ENCODE measurements at places on chromosomes 12 and 14. TPM values are rescaled to one million over a fixed set of nuclear protein-coding genes. Genes with fewer than 3 reads are reported as not detected.

The SCNN1A gene
- total RNA-seq: 23.1 TPM

The RPGRIP1 gene
- 0.19 TPM for total RNA-seq

The SERPINA3 gene
- 8.0 TPM for total RNA-seq

The ZNF10 gene
- total RNA-seq: 24.6 TPM

The KRT72 gene
- not detected for total RNA-seq

The RILPL1 gene
- 25.4 TPM for total RNA-seq

The HOXC12 gene
- not detected for total RNA-seq

The CCDC91 gene
- 51.3 TPM for total RNA-seq

GRCh38 chr14:91496790-91497189 lies 13.3 kb downstream of the PPP4R3A start:
- no peak for DNase-seq

DNA sequence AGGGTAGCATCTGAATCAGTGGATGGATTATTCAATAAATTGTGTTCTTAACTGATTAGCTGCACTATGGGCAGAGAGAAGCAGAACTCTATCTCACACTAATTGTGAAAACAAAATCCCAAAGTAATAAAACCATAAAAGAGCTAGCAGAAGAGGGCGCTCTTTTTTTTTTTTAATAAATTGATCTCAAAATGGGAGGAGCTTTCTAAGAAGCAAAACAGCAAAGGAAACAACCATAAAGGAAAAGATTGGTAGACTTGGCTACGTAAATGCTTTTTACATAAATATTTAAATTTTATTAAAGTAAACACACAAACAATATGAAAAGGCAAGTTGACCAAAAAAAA lies 1.5 kb upstream of the TM7SF3 start:
- no peak for DNase-seq

DNA sequence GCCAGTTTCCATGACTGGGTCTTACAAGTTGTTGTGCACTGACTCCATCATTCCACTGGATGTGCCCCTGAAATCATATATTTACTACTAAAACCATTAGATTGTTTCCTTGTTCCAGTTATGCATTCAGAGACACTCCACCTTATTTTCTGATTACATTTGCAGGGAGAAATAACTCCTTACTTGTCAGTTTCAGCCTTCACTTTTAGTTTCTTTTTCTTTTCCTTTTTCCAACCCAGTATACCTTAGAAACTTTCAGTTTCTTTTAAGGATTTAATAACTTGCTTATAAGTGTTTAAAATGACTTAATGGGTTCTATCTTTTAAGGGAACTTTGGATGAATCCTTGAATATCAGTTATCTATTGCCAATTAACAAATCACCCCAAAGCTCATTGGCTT lies 39.9 kb downstream of the MRPL42 start:
- no peak for DNase-seq

DNA sequence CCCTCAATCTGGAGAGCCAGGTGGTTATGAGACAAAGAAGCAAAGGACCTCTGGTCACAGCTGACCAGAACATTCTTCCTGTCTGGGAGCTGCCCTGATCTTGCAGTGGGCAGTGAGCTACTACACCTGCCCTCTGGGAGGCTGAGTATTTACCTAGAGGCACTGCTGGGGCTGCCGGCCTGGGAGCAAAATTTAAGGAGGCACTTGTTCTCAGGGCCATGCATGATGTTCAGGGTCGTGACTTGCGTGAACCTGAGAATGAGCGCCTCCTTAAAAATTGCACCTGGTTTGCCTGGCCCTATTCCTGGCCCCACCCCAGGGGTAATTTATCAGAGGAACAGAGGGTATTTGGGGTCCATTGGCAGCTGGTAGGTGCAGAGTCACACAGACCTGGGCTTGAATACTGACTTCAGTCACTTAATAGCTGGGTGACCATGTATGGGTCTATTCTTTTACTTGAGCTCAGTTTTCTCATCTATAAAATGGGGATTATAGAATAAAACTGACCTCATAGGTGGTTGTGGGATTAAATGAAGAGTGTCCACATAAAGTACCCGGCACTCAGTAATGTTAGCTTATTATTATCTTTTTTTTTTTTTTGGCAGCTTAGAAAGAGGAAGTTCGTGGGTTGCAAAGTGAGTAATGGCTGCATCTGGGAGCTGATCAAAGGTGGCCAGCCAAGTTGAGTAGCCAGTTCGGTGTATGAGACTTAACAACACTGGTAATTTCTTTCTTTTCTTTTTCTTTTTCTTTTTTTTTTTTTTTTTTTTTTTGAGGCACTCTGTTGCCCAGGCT lies 107.4 kb upstream of the MED13L start:
- DNase-seq: no peak

- no peak for DNase-seq
Observed at GRCh38 chr12:115337693-115338543, 653.9 kb upstream of the TBX3 start.

- no peak for DNase-seq
Observed at GRCh38 chr12:85558684-85559083, 277.5 kb downstream of the RASSF9 start.

DNA sequence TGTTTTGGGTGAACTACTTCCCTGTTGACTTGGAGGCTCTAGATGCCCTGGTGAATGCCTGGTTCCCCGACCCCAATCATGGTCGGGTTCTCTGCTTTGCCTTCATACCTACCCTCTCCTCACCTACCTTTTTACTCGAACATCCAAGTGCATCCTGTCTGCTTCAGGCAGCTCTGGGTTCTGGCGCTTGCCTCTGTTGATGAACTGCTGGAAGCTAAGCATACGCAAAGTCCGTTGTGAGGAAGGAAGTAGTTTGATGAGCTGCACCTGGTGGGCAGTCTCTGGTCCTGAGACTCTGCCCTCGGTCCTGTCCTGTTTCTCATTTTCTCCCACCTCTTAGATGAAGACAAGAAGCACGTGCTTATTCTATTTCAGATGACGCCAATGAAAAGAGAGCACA lies 13.6 kb downstream of the KCNH3 start:
- no peak for DNase-seq

DNA sequence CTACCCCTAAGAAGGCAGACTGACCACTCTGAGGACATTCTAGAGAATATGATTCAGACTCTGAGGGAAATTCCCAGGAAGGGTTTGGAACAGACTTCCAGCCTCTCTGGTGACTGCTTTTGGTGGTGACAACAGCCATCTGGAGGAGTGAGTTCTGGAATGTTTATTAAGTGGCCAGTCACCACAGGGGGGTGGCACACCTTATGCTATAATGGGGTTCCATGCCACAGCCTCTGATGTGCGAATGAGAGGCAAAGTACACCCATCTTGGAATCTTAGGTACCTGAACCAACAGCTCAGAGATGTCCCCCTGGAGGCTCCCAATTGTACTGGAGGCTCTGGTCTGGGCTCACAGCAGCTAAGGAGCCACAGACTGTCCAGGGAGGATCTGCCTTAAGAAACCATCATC lies 9.5 kb upstream of the TINF2 start:
- no peak for DNase-seq

DNA sequence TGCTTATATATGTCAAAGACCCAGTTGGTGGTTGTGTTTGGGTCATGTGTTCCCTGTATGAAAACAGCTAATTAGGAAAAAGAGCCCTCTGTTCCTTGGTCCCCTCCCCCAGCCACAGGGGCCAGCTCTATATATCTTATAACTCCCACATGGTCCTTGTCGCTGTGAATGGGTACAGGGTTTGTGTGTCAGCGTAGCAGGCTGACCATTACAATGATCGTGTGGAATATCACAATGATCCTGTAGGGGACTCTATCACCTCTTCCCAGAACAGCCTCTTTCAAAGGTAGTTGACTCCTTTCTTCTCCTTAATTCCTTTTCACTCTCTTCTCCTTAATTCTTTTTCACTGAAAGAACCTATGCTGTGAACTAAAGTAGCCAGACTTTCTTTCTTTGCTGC lies 51.6 kb upstream of the RIC8B start:
- DNase-seq: no peak

DNA sequence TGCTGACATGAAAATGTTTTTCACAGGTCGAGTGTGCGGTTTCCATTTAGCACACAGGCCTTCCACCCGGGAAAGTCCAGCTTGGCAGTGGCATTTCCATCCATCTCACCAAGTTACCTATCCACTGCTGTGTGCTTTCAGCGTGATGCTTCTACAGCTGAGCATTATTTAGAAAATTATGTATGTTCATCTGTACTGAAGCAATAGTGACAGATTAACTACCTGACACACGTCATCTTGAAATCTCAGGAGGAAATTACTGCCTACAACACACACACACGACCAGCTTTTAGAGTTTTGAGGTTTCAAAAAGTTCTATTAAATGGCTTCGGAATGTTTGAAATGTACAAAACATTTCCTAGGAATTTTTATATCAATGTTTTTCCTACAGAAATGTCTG lies 39.4 kb downstream of the IFNG-AS1 start:
- no peak for DNase-seq

DNA sequence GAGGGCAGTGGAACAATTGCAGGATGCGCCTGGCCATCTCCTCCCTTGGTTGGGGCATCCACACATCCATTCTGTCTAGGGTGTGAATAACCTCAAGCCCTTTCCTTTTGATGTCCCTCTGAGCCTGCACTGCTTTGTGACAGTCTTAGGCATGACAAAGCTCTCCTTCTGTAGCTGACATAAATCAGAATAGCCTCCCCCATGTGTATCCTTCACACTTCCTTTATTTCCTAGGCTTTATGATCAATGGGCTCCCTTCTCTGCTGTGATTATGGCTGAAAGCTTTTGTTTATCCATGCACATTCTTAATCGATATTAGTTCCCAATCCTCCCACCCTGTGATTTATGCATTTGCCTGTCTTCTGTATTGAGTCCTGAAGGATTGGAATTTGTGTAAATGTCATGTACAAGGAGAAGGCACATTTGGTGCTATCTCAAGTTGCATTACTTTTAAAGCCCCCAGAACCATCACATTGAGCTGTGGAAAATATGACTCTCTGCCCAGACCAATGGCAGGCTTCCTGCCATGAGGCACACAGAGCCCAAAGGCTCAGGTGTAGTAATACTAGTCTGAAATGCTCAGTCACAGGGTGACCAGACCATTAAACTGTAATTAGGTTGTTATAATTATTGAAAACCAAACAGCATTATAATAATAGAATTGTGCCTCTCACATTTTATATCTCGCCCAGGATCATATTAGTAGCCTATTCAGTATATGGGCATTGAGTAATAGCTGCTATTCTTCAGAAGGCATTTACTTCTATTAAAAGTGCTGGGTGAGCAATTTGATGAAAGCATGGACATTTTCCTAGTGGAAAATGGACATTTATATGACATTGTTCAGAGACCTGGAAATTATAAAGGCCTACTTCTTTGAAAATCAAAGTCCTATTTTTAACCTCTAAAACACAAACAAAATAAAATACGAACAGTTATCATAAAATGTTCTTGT lies 14.0 kb downstream of the EMP1 start:
- no peak for DNase-seq

DNA sequence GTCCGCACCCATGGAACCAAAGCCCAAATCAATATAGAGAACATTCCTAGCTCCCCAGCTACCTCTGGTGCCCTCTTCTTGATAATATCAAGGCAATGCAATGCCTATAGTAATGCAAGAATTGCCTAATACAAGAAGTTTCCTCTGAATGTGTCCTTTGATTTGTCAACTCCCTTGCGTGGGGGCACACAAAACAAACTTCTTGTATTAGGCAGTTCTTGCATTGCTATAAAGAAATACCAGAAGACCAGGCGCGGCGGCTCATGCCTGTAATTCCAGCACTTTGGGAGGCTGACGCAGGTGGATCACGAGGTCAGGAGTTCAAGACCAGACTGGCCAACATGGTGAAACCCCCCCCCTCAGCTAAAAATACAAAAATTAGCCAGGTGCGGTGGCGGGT lies 10.4 kb upstream of the ITPK1 start:
- DNase-seq: no peak

- DNase-seq: no peak
Observed at GRCh38 chr12:62865937-62866336, 69.0 kb downstream of the PPM1H start.

GRCh38 chr12:42652048-42652447 lies 62.5 kb upstream of the PRICKLE1 start:
- no peak for DNase-seq

GRCh38 chr12:40970320-40970907 lies 217.7 kb upstream of the PDZRN4 start:
- DNase-seq: no peak

DNA sequence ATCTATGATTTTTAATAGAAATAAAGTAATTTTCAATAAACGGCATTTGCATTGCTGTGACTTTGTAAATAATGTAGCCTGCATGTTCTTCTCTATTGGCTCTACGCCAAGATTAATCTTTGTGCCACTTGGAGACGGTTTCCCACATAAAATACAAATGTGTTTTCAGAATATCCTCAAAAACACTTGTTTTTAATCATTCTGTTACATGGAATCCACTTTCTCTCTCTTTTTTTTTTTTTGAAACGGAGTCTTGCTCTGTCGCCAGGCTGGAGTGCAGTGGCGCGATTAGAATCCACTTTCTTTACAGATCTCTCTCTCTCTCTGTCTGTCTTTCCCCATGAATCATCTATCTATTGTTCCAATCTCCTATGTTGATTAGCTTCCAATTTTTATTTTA lies 22.8 kb upstream of the SSPN start:
- DNase-seq: no peak

GRCh38 chr12:28050606-28051005 lies 78.1 kb upstream of the PTHLH start:
- DNase-seq: no peak

GRCh38 chr14:79318371-79318770 lies 892.9 kb downstream of the DIO2 start:
- DNase-seq: no peak

DNA sequence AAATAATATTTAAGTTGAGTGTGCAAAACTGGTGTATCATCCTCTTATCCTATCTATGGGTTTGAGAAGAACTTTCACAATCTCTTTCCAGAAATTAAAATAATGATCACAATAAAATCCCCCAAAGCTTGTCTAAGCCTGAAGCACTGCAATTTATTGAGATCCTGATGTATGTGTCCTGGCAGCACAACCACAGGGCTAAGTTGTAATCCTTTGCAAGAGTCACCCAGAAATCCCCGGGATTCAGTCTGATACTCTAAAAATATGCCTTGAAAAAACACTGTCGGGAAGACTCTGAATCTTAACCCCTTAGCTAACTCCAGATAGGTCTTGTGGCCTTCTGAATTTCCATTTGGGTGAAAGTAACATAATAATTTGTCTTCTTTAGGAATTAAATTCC lies 40.3 kb upstream of the STXBP6 start:
- DNase-seq: no peak

GRCh38 chr12:6340032-6340638 lies 1.7 kb downstream of the TNFRSF1A start:
- DNase-seq: no peak

DNA sequence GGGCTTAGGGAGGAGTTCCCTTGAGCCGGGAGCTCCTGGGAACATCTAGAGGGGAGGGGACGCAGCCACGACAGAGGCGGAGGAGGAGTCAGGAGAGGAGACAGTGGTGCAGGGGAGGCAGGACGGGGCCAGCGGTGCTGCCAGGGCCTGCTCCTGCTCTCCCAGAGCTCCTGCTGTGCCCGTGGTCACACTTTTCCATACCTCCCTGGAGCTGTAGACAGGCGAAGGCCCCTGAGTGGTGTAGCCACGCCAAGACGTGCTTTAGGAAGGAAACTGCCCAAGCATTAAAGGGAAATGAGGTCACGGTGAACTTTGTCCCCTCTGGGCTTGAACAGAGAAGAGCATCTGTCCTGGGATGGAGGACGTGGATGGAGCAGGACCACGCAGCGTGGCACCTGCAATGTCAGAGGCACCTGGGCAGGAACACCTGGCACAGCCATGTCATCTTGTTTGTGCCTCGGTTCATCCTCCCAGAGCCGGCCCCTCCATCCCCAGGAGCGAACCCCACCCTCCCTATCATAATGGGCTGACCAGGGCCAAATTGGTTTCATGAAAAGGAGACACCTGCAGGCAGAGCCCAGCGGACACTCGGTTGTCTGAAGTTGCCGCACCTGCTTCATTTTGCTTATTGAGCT lies 239.5 kb upstream of the SFSWAP start:
- DNase-seq: no peak

GRCh38 chr14:55071870-55072640 lies 20.6 kb downstream of the MAPK1IP1L start:
- DNase-seq: no peak
